NCI-H2227 treated with DMSO at 0.1 percent for 48 hours (cell line): ENCODE measurements at places on chromosomes 1 and 21.

- DNase-seq: no peak
These were observed 60.2 kb downstream of the MDM4 start for GRCh38 chr1:204576422-204576821.

- DNase-seq: no peak
These were observed 1684.4 kb upstream of the B3GALT2 start for GRCh38 chr1:194870860-194871259.

- DNase-seq: no peak
These were observed 838.8 kb upstream of the ADAMTS5 start for GRCh38 chr21:27805696-27806095.

DNA sequence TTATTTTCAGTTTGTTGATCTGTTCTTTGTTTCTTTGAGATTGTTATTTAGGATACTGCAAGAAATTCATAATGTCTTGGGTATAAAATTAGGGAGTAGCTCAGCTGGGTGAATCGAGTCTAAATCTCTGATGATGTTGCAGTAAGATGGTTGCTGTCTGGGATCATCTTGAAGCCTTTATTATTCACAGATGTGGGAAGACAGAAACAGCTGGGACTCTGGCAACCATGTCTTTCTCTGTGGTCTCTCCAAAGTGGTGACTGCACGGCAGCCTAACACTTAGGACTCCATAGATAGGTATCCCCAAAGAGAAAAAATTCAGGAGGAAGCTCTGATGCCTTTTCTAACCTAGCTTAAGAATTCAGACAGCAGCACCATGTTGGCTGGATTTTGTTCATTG lies 52.7 kb downstream of the RAP1A start:
- DNase-seq: no peak

DNA sequence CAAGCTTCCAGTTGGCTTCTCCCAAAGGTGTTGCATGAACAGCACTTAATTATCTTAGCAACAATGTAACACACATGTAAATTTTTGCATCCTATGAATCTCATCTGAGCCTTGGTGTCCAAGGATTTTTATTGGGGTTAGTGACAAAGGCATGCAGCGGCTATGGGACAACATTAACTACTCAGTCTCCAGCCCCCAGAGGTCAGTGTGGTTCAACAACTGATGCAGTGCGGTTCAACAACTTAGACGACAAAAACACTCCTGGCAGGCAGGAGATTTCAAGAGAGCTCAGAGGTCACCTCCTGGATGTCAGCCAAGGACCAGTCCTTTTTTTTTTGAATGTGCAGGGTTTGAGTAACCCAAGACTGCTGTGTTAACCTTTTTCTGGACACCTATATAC lies 77.5 kb upstream of the HMCN1 start:
- DNase-seq: no peak

- DNase-seq: no peak
These were observed 16.5 kb downstream of the TRIT1 start for GRCh38 chr1:39866767-39867166.

DNA sequence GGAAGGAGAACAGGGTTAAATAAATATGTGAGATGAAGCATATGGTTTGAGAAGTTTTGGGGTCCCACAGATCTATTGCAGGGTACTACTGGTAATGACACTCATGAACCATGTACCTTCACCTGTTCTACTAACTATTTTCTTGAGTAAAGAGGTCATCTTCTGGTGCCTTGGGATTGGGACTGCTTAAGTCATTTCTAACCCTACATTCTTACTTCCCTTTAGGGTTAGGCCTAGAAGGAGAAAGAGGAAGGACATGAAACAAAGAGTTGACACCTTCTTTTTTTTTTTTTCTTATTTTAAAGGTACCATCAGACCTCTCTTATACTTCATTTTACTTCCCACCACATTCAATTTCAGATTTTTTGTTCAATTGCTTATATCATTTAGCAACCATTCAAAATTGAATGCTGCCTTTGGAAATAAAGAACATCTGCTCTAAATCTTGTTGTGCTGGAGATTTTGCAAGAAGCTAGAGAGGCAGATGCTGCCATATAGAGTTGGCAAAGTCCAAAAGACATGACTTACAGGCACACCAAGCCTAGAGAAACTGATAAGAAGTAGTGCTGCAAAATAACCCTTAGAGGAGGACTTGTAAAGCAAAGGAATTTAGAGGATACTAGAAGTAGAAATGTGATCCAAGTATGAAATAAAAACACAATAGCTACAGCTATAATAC lies 374.4 kb upstream of the ST6GALNAC5 start:
- no peak for DNase-seq

DNA sequence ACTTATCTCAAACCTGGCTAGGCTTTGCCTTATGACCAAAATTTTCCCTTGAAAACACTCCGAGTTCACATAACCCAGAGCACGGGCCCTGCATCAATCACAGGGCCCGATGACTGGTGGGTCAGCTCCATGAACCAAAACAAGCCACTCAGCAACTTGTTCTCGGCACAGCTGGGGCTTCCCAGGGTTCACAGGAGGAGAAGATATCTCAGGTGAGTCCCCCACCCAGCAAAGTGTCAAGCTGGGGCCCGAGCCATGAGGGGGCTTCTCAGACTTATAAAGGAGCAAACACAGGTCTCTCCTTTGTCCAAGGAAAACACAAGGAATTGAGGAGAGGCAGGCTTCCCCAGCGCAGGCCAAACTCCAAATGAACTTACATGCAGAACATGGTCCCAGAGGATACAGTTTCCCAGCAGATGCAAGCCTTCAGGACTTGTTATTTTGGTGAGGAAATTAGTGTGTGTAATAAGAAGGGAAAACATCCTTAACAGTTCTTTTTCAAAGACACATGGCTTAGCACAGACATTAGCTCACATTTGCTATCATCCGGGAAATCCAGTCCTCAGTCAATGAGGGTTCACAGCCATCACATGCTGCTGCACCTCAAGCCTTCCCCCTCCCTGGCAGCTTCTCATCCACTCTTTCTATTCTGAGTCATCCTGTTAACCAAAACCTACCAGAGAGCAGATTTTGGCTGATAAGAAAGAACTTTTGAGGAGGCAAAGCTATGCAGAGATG lies 98.1 kb upstream of the NFIA start:
- no peak for DNase-seq

- DNase-seq: no peak
These were observed 437.9 kb upstream of the PLXNA2 start for GRCh38 chr1:208681878-208682663.

GRCh38 chr1:119758584-119758983 lies 10.1 kb downstream of the HMGCS2 start:
- DNase-seq: no peak

- DNase-seq: no peak
These were observed 165.3 kb downstream of the LTN1 start for GRCh38 chr21:28827422-28827821.

DNA sequence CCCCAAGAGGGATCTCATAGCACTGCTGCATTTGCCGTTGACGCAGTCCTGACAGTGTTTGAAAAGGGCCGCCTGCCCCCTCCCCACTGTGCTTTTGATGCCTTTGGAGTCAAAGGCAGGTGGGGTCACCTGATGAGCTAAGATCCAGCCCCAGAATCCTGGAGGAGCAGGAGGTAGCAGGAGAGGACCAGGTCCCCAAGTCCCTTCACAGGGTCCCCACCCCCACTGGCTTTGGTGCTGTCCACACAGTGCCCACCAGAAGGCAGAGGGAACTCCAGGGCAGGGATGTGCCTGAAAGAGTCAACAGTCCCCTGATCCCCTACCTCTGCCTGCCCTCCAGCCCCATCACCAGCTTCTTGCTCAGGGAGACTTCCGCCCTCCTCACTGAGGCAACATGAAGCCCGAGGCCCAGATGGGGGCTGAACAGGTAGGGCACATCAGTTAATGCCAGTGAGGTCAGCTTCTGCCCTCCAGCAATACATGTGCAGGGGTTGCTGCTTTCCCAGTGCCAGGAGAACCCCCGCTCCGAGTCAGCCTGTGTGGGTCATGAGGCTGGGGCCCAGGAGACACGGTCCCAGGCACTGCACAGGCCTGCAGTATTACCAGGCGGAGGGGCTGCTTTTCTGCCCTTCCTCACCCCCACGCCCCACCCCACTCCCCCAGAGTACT lies 8.8 kb upstream of the KCNC4 start:
- no peak for DNase-seq

DNA sequence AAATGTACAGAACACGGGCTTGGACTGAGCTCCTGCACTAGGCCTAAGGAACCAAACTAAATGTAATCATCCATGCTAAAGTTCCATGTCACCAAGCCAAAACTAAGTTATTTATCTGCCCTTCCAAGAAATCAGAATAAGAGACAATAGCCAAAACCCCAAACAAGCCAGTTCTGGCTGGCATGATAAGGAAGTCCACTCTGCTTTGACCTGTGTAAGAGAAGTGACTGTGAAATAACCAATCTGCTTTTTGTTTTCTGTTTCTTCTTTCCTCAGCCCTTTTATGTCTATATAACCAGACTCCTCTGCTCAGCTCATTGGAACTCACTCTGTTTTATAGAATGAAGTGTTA lies 15.1 kb downstream of the PLPPR5 start:
- DNase-seq: no peak

DNA sequence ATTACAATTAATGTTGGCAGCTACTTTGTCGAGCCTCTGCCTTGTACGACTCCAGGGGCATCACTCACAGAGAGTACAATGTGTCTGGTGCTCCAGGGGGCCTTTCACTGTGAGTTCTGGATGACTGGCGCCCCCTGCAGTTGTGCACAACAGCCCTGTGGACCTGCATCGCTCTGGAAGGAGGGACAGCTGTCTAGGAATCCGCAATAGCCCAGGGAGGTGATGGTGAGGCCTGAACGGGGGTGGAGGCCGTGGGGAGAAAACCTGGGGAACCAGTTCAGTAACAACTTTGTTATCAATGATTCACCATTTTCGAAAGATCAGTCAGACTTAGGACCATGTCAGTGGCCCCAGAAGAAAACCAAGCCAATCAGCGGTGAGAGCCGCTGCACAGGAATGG lies 189.1 kb downstream of the KAZN start:
- no peak for DNase-seq
